ENCODE measurements at places on chromosomes 1 and 21. TPM values are rescaled to one million over a fixed set of nuclear protein-coding genes. Genes with fewer than 3 reads are reported as not detected.

The IVL gene
- not detected for total RNA-seq

DNA sequence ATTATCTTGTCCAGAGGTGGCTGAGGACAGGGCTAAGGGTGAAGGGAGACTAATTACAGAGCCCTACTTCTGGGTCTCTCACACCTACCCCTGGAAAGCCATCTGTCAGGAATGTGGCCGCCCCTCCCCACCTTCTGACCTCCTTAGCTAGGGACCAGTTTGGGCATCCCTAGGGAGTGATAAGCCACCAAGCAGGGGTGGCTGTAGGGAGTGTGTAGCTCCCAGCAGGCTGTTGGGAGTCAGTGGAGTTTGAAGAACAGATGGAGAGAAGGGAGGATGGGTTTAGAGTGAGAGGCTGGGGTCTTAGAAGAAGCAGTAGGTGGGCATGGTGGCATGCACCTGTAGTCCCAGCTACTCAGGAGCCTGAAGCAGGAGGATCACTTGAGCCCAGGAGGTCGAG is 808 bp upstream of the SERINC2 start:
- DNase-seq: no peak

DNA sequence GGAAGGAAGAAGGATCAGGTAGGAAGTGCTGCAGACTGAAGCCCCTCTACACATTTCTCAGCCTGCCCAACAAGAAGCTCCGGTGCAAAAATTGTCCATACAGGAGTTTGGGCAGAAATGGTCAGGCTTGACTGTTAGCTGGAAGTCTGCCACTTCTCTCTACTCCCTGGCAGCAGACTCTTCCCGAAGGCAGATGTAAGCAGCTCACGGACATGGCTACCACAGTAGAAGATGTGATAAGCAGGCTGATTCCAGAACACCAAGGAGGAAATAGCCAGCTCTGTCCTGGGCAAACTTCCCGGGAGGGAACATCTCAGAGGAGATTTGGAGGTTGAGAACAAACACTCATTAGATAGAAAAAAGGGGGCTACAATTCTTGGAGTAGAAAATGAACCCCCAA is 52.6 kb downstream of the TRABD2B start:
- no peak for DNase-seq

The TBX19 gene
- 0.48 TPM for total RNA-seq

The SHE gene
- 16.8 TPM for total RNA-seq

DNA sequence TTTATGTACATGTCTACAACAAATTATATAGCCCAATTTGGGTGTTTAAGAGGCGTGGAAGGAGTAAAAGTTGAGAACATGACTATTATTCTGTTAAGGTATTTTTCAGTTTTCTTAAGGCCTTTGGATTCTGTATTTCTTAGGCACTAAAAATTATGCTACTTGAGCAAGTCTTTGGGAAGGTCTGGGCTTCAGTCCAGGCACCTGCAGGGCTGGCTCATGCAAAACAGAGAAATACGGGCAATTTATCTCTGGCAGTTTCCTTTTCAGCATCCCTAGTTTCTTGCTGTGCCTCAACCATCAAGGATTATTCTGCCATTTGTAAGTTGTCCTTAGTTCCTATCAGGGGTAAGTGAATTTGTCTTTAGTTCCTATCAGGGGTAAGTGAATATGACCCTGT is 358.8 kb upstream of the B3GALT2 start:
- DNase-seq: no peak

DNA sequence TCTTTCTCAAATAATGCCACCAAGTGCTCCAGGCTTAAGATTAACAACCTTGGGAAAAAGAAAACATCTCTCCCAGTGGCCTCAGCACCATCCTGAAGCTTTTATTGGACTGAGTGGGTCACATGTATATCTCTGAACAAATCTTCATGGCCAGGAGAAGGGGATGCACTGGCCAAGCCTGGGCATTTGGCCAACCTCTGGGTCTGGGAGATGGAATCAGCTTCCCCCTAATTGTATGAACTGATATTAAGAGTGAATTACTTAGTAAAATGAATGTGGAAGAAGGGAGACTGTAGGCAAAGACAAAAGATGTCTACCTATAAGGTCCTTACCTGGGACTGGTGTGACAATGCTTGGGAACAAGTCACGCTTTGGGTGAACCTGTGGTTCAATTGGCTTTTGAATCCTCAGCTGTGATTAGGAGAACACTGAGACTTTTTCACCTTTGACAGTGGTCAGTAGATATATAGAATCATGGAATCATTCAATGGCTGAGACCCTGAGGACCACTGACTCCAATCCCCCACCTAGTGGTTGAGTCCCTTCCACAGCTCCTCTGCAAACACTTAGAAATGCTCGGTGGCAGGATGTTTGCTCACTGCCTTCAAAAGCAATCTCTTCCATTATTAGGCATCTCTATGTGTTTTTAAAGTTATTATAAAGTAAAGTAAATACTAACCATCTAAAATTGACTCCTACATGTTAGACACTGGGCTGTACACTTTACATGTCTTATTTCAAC is 102.6 kb upstream of the ATP1A1 start:
- no peak for DNase-seq

DNA sequence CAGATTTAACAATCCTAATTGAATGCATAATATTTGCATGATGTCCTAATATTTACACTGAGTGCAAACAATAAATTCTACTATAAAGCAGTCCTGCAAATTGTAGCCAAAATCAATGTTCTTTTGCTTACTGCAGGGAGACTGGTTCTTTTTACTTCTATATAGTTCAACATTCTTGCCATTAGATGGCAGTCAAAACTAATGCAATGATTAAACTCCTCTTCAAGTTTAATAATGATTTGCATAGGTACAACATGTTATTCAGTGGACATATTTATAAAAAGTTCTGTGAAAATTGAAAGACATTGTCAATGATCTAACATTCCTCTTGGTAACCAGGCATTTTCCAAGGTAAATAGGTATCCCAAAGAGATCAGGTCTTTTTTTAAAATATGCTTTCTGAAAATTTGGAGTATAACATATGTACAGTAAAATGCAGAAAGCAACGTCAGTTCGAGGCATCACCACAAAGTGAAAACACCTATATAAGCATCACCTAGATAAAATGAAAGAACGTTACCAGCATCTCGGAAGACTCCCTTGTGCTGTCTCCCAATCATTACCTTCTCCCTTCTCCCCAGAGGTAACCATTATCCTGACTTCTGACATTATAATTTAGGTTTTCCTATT is 9.8 kb upstream of the FNBP1L start:
- no peak for DNase-seq
